ENCODE measurements at places on chromosomes 16 and 17.

DNA sequence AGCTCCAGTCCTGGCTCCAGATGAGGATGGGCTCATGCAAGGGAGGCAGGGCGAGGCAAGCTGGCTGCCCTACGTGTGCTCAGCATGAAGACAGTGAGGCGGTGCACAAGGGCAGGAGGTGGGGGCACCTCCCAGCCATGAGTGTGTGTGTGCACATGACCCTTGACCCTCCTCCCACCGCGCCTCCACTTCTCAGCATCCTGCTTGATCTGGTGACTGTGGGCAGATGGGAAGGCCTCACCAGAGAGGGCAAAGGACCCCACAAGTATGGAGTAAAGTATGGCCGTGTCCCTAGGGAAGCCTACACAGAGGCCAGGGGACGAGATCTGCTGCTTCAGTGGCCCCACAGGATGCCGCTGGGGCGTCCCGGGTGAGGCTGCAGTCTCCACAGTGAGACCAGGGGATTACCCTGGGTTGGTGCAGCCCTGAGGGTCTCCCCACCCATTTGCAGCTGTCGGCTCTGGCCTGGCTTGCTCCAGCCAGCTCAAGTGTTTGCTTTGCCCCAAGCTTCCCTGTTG lies 7.9 kb upstream of the RNF222 start:
- DNase-seq = no peak

DNA sequence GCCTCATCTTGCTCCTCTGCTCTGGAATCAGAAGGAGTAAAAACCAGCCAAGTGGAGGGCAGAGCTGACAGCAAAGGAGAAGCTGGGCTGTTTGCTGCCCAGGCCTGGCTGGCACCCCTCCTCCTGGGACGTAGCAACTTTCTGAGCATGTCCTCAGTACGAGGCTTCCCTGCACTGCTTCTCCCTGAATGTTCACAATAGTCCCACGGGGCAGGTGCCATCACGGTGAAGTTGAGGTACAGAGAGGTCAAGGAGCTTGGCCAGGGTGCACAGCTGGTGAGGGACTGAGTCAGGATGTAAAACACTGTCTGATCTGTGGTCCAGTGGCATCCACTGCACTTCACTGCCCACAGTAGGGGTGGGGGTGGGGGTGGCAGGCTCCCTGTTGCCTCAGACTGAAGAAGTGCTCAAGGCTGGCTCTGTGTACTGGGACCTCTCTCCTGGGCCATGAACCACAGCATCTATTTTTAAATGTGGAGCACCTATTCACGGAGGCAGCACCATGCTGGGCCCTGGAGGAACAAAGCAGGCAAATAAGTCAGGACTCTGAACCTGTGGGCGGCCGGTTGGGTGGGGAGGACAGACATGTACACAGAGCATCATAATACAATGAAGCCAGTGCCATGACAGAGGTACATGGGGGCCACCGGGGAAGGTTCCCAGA lies 369.5 kb downstream of the SEC14L1 start:
- DNase-seq = no peak

DNA sequence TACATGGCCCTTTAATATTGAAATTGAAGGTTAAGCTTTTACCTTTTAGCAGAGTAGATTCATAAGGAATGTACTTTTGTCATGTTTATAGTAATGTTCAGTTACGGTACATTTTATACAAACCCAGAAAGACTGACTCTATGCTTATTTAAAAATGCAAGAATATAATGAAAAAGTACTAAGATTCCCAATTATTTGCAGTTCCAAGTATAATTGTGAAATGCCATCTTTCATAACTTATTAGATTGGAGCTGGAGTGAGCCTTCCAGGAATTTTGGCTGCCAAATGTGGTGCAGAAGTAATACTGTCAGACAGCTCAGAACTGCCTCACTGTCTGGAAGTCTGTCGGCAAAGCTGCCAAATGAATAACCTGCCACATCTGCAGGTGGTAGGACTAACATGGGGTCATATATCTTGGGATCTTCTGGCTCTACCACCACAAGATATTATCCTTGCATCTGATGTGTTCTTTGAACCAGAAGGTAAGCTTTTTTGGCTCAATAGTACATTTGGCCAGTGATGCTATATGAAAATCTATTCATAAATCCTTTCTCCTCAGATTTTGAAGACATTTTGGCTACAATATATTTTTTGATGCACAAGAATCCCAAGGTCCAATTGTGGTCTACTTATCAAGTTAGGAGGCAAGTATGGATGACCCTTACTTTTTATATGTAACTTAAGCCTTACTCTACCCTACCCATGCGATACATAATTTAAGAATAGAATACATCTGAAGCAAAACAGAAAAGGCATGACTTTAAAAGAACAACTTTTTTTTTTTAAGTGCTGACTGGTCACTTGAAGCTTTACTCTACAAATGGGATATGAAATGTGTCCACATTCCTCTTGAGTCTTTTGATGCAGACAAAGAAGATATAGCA lies 4.2 kb downstream of the SRSF2 start:
- no peak for DNase-seq

DNA sequence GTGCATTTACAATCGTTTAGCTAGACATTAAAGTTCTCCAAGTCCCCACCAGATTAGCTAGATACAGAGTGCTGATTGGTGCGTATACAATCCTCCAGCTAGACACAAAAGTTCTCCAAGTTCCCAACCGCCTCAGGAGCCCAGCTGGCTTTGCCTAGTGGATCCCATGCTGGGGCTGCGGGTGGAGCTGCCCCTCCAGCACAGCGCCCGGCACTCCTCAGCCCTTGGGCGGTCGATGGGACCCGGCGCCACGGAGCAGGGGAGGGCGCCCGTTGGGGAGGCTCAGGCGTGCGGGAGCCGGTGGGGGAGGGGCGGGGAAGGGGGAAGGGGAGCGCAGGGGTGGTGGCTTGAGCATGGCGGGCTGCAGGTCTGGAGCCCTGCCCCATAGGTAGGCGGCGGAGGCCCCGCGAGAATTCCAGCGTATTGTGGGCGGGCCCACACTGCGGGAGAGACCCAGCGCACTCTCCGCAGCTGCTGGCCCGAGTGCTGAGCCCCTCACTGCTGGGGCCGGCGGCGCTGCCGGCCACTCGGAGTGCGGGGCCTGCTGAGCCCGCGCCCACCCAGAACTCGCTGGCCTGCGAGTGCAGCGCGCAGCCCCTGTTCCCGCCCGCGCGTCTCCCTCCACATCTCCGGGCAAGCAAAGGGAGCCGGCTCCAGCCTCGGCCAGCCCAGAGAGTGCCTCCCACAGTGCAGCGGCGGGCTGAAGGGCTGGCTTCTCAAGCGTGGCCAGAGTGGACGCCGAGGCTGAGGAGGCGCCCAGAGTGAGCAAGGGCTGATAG lies 907.5 kb downstream of the CDH8 start:
- DNase-seq = peak; percentile 2

- no peak for DNase-seq
Observed at GRCh38 chr16:87457709-87458423, 35.0 kb downstream of the ZCCHC14 start.

- peak; percentile 95 for DNase-seq
Observed at GRCh38 chr17:2303204-2304188, at the start of the genes SMG6 and SRR. Gene SMG6, minus strand, starts transcription at chr17:2303785. Its CDS starts 65 bp downstream, at chr17:2303720. Gene SRR, plus strand, starts transcription at chr17:2303950. Its CDS starts 11,611 bp downstream, at chr17:2315561.

DNA sequence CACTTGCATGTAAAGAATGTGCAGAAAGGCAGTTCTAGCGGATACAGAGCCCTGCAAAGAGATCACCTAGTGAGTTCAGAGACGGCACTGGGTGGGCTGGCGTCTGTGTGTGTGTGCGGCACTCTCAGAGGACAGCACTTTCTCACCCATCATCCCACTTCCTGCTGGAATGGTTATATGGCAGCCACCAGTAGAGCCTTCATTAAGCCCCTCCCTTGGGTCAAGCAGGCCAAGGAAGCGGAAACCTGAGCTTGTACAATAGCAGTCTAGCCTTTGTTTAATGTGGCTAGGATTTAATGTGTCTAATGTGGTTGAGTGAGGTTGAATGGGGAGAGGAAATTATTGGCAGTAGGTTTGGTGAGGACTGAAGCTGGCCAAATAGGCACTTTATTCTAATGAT lies 88.3 kb upstream of the ELAC2 start:
- no peak for DNase-seq

DNA sequence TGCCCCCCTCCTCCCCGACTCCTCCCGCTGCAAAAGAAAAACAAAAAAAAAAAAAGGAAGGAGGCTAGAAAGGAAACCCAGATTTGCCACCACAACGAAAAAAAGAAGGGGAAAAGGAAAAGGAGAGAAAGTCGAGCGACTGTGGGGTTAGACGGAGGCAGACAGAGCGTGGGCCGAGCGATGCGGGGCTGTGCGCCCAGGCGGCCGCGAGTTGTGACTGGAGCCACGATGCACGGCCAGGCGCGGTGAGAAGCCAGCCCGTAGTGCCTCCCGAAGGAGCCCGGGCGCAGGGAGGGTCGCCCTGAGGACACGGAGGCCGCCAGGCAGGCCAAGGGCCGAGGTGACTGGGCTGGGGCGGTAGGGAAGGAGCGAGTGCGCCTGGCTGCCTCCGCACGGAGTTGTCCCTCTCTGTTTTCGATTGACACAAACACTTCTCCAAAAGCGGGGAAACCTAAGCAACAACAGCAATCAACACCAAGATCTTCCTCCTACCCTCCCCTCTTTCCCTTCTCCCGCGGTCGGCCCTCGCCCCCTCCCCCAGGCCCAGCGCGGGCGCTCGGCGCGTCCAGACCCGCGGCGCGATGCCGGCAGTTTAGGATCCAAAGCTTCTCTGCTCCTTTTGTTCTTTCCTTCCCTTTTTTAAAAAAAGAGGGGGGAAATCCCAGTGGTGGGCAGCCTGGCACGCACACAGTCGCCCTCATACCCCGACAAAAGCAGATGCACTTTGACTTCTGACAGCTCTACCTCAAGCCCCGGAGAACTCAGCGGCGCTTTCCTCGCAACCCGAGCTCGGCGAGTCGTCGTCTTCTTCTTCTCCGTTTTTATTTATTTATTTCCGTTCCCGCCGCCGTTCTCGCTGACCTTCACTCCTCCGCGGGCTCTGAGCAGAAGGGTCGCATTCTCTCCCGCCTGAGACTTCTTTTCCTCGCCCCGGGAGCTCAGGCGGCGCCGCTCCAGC lies at the start of gene LHX1:
LHX1 (plus strand) TSS at position 475 of the 958 bp plus-strand sequence. CDS start 723 bp downstream, outside the sequence.
- DNase-seq = no peak

- DNase-seq = no peak
Observed at GRCh38 chr17:81020443-81020766, 14.5 kb upstream of the BAIAP2 start.

GRCh38 chr17:82257473-82257872 lies 16.0 kb downstream of the CSNK1D start:
- DNase-seq = peak; percentile 58

DNA sequence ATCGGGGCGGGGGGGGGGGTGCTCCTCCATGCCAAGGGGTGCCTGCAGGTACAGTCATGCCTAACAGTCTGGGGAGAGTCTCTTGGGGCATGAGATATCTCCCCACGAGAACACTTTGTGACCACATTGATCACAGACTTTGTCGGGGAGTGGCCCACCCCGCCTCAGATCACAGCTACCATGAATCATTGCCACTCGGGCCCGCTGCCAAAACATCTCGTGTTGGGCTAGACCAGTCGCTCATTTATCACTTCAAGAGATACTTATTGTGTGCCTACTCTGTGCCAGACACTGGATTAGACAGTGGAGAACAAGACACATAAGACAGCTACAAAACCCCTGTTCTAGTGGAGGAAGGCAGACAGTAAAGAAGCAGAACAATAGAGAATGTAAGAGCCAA lies 72.6 kb downstream of the CLEC16A start:
- DNase-seq = peak; percentile 63

Measured in activated gamma-delta T cell treated with Interleukin-2 at 50 U/mL for 16 hours (primary cell).